ENCODE measurements at places on chromosomes 4 and X.

- DNase-seq, result no peak
Measured at GRCh38 chrX:39841604-39842003, 256.2 kb downstream of the BCOR start.

GRCh38 chr4:69882150-69882549 is 22.2 kb upstream of the SULT1E1 start:
- DNase-seq, result no peak

- no peak for DNase-seq
Measured at GRCh38 chr4:128291096-128291495, 3.5 kb upstream of the PGRMC2 start.

GRCh38 chr4:105350859-105351490 is 122.9 kb downstream of the PPA2 start:
- DNase-seq, result no peak

- DNase-seq, result no peak
Measured at GRCh38 chr4:8287343-8288280, 18.1 kb downstream of the HTRA3 start.

DNA sequence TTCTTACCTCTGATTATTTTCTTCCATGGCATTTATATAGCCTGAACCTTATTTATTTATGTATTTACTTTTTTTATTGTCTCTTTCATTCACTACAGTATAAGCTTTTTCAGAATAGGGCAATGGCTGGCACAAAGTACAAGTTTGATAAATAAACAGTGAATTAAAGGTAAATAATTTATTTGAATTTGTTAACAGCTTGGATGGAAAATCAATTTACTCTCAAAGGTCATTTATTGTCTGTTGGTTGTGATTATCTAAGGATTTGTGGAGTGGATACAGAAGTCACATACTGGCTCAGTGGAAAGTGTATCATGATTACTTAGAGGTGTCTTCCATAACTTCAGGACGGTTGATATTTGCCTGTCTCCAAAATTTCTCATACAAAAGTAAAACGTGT is 2472.9 kb downstream of the PCDH7 start:
- DNase-seq, result no peak

DNA sequence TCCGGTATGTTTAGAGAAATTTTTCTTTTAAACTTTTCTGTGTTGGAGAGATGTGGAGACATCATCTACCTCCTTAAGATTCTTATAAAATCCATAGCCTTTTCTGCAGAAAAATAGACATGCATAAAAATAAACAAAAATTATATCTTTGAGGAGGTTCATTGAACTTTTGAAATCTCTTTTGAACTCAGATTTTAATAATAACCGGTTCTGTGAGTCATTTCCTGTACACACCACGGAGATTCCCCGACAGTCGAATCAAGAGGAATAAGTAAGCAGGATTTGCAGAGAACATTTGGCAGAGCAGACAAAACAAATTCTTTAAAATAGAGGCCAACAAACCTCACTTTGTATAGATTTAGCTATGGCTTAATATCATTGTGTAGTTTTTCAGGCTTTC is 918.7 kb upstream of the POU3F4 start:
- no peak for DNase-seq

GRCh38 chr4:177403746-177404145 is 38.5 kb downstream of the AGA start:
- DNase-seq, result no peak

GRCh38 chrX:150355913-150356312 is 7.2 kb upstream of the MAMLD1 start:
- DNase-seq, result no peak

DNA sequence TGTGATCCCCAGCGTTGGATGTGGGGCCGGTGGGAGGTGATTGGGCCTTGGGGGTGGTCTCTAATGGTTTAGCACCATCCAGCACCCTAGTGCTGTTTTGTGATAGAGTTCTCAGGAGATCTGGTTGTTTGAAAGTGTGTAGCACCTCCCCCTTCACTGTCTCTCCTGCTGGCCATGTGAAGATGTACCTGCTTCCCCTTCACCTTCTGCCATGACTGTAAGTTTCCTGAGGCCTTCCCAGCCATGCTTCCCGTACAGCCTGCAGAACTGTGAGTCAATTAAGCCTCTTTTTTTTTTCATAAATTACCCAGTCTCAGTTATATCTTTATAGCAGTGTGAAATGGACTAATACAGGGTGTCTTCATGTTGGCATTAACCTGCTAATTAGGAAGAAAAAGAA is 19.3 kb upstream of the TBC1D14 start:
- no peak for DNase-seq

- no peak for DNase-seq
Measured at GRCh38 chr4:42371305-42372252, 25.7 kb upstream of the SHISA3 start.

- DNase-seq, result no peak
Measured at GRCh38 chr4:10875144-10875799, 190.7 kb upstream of the CLNK start.

- no peak for DNase-seq
Measured at GRCh38 chrX:11886745-11887144, 128.7 kb downstream of the MSL3 start.

GRCh38 chr4:16967722-16968121 is 69.3 kb upstream of the LDB2 start:
- DNase-seq, result no peak

DNA sequence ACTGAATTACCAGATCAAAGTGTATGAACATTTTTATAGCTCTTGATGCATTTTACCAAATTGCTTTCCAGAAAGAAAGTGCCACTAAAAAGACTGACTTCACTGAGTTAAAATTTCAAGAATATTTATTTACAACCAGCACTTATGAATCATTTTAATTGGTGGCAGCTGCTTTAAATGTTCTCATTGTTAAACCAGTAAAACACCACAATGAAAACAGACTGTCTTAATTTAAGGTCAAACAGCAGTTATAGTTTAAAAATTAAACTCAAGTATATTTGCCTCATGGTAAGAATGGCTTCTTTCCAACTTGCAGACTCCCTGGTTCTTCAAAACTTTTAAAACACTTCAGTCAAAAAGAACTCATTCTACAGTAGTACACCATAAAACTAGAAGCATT is 36.9 kb downstream of the AMMECR1 start:
- DNase-seq, result no peak

GRCh38 chrX:135112096-135112729 is 8.1 kb downstream of the ETDB start:
- no peak for DNase-seq

DNA sequence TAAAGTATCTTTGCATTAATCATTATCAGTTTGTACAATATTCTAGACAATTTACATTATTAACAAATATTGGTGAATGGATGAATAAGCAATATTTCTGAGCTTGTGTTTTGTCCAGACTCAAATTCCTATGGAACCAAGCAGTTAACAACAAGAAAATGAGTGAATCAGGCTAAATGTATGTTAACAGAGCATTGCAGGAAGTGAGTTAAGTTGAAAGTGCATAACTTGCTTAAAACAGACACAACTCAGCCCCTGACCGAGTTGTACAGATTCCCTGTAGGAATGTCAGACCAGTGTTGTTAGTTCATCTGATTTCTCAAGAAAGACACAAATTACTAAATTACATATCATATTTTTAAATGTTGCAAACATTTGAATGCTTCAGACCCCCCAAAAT is 23.7 kb upstream of the CSN1S1 start:
- DNase-seq, result no peak

GRCh38 chr4:120281581-120281980 is 214.9 kb upstream of the MAD2L1 start:
- DNase-seq, result no peak

- no peak for DNase-seq
Measured at GRCh38 chrX:17743913-17744312, 6.6 kb downstream of the SCML1 start.

GRCh38 chrX:150610446-150610845 is 42.0 kb downstream of the MTM1 start:
- no peak for DNase-seq

DNA sequence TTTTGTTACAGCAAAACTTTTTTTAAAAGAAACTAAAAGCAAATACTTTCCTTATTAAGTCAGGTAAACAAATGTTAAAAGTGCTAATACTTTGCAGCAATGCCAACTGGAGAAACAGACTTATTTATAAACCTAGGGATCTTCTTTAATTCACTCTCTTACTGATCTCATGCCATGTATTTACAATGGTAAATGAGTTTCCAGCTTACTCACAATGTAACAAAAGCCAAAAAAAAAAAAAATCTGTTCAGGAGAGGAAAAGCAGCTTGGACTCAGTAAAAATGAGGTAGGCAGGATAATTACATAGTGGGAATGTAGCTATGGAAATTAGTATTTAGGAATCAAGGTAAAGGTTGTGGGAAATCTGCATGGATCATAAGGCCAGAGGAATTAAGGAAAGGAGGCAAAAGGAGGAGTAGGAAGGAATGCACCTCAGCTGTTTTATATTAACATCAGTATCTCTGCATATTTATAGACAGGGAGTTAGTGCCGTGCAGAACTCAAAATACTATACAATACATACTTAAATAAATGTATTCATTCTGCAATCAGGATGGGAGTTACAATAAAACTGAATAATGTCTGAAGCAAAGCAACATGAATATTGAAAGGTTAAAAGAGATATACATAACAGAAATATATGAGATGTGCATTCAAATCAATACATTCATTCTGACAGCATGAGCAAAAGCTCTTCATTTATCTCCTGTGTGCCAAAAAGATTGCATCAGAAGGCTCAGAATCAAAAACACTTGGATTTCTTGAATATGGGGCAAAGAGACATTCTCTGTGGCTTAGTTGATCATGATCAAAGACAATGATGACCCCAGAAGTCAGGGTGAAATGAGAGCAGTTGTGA is 57.9 kb upstream of the ETNPPL start:
- DNase-seq, result no peak

GRCh38 chr4:155906554-155907247 is 3.2 kb downstream of the TDO2 start:
- DNase-seq, result no peak

- DNase-seq, result no peak
Measured at GRCh38 chr4:6404611-6405396, 67.6 kb downstream of the PPP2R2C start.

DNA sequence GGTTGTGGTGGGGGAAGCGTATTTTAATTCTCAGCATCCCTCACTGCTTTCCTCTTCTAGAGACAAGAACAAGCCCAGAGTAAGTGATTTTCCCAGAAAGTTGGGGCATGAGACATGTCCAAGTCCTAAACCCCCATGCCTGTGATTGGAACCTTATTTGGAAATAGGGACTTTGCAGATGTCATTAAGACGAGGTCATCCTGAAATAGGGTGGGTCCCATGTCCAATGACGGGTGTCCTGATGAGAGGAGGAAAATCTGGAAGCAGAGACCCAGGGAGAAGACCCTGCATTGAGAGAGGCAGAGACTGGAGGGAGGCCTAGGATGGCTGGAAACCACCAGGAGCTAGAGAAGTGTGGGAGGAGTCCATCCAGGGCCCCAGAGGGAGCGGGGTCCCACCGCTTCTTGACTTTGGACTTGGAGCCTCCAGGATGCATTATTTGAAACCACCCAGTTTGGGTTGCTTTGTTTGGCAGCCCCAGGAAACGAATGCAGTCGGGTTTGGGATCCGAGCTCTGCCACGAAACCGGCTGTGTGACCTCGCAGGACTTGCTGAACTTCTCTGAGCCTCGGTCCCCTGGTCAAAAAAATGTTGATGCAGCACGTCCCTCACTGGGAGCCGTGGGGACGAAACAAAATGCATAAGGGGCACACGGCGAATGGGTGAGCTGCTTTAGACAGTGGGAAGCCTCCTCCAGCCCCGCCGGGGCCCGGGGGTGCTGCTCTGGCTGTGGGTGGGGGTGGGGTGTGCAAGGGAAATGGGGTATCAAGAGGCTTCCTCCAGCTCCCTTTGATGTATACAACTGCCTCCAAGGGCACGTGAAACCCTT is 113.9 kb downstream of the CPZ start:
- DNase-seq, result no peak

GRCh38 chrX:10926404-10926803 is 184.7 kb upstream of the HCCS start:
- DNase-seq, result no peak

GRCh38 chr4:147547314-147548056 is 66.6 kb downstream of the EDNRA start:
- no peak for DNase-seq

DNA sequence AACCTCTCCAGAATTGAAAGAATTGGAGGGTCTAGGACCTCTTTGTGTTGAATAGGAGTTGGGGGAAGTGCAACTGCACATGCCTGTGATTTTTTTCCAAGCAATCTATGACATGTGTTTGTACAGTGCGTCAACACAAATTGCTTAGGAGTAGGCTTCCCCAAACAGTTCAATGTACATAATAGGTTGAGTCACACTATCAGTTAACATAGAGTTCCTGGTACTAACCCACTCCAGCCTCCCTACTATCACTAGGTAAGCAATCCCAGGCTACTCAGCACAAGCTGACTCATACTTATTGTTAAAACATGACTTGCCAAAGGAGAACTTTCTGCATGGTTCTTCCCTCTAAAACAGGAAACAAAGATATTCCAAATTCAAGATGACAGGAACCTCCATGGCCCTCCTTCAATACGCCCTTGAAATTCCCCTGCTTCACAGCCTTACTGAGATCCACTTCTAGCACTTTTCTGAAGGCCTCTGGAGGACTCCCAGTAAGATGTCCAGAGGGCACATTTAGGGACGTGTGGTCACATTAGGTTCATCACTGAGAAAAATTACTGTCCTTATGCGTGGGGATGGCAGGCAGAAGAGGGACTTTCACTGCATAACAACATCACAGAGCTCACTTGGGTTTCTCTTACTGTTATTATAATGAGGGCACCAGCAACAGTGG is 8.4 kb upstream of the VSIG1 start:
- no peak for DNase-seq

DNA sequence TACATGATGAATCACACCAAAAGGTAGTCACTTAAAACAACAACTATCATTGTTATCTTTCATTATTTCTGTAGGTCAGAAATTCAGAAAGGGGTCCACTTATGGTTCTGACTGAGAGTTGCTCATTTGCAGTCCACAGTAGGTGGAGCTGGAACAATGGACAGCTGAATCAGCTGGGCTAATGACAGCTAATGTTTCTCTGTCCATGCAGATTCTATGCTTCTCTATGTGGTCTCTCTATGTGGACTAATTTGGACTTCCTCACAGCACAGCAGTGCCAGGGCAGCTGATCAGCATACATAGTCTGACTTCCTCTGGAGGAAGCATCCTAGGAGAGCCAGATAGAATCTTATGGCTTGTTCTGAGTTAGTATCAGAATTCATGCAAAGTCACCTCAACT is 131.7 kb upstream of the INTU start:
- no peak for DNase-seq
